ENCODE measurements at places on chromosomes 2 and 18. TPM values are rescaled to one million over a fixed set of nuclear protein-coding genes. Genes with fewer than 3 reads are reported as not detected.

PRSS56 gene
- total RNA-seq, result not detected

RAB6C gene
- total RNA-seq, result not detected

LCT gene
- not detected for total RNA-seq

TBR1 gene
- total RNA-seq, result not detected

LYG2 gene
- total RNA-seq, result not detected

PKDCC gene
- total RNA-seq, result 0.78 TPM

CD8A gene
- total RNA-seq, result not detected

DDX18 gene
- 43.4 TPM for total RNA-seq

GPR35 gene
- total RNA-seq, result 0.28 TPM

MFSD2B gene
- 0.14 TPM for total RNA-seq

MARCHF4 gene
- 0.42 TPM for total RNA-seq

CROCC2 gene
- not detected for total RNA-seq

UGT1A6 gene
- 35.8 TPM for total RNA-seq

STON1 gene
- 0.05 TPM for total RNA-seq

PECR gene
- total RNA-seq, result 6.7 TPM

PTPRM gene
- total RNA-seq, result 22.3 TPM

RAMP1 gene
- total RNA-seq, result 3.3 TPM

GPR155 gene
- total RNA-seq, result 1.8 TPM

ANKRD30B gene
- not detected for total RNA-seq

RNASEH1 gene
- 21.7 TPM for total RNA-seq

ATP5F1A gene
- 643 TPM for total RNA-seq

ALKAL2 gene
- not detected for total RNA-seq

All from airway epithelial cell (primary cell).